Epithelial cell of proximal tubule (primary cell): ENCODE measurements at places on chromosomes 6 and 20.

DNA sequence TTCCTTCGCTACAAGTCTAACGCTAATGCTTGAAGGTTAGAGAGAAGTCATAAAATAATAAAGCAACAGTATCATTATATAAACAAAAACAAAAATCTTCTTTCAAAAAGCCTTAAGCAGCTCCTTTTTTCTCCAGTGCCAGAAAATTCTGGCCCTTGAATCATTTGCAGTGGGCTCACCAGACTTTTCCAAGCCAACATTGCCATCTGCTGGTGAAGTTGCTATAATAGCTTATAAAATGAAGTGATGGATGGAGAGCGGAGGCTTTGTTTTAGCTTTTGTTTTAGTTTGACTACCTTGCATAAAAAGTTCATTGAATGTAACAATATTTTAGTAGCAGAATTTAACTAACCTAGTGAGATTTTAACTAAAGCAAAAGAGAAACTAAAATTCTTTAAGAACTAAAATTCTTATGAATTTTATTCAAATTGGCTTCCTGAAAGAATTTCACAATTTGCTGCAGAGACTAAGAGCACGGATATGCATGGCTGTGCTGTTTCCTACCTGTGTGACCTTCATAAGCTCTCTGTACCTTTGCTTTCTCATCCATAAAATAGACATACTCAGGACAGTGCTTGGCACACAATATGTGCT is 44.8 kb upstream of the SLC2A12 start:
- no peak for DNase-seq

GRCh38 chr6:139520321-139520768 is 145.9 kb upstream of the CITED2 start:
- DNase-seq: no peak

- DNase-seq: no peak
Measured at GRCh38 chr6:157669747-157670216, 153.3 kb upstream of the SNX9 start.

DNA sequence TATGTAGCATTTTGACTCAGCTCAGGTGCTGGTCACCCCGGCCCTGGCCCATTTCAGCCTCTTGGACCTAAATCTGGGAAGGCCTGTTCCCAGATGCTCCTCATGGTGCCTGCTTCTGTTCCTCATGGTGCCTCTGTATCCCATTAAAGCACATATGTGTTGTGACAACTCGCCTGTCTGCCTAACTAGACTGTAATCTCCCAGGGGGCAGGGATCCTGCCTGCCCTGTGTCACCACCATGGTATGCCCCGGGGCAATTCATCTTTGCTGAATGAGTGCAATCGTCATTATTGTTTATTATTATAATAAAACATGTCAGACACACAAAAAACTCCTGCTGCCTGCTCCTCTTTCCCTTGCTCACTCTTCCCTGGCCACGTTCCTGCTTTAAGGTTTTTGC is 62.0 kb downstream of the ZFP64 start:
- no peak for DNase-seq

- no peak for DNase-seq
Measured at GRCh38 chr6:112579601-112580000, 232.5 kb downstream of the RFPL4B start.

GRCh38 chr20:58352468-58352867 is 36.6 kb upstream of the VAPB start:
- DNase-seq: no peak

- no peak for DNase-seq
Measured at GRCh38 chr6:101236709-101237108, 156.8 kb upstream of the GRIK2 start.

DNA sequence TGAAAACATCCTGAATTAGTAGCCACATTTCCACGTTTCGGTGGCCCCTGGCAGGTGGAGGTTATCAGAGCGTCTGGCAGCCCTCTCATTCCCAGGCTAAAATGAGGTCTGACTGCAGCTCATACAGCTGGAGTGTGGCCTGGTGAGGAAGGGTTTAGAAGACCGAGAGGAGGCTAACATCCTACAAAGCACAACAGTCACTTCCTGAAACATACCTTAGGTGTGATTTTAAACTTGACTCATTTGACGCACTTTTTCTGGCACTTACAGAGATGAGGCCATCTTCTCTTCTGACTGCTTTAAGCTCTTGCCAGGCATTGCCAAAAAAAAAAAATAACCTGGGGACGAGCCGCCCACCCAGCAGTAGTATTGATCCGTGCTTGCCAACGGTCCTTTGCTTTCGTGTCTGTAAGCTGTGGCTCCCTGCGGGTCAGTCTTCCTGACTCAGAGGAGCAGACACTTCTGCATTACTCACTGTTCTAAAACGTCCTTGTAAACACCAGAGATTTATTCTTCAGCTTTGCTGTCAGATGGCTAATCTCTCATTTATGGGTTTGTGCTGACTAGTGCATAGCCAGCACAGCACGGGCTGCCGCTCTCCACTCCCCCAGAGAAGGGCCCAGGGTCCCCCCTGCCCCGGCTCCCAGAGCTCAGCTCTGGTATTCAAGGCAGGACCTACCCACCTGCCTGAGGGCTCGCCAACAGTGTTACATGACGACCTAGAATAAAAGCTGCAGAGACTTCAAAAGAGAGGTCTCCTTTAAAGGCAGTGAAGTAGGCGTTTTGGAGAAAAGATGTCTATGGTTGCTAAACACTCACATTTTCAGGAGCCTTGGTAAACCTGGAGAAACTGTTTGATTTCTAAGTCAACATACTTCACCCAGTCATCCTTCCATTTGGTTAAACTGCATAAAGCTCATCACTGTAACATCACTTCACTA is 78.5 kb upstream of the FRMD1 start:
- DNase-seq: no peak

DNA sequence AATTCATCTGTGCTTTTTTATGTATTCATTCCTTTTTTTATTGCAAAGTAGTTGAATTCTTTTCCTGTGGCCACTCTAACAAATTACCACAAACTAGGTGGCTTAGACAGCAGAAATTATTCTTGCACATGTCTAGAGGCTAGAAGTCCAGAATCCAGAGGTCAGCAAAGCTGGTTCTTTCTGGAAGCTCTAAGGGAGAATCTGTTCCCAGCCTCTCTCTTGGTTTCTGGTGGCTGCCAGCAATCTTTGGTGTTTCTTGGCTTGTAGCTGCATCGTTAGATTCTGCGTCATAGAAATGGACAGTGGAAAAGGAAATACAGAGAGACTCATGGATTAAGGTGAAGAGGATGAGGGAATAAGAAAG is 39.3 kb downstream of the GSTA2 start:
- DNase-seq: peak; percentile 74

GRCh38 chr20:63696628-63697356 is at the start of gene TNFRSF6B:
TNFRSF6B (plus strand) TSS chr20:63696652; CDS start chr20:63696768, 116 bp downstream.
- DNase-seq: no peak

DNA sequence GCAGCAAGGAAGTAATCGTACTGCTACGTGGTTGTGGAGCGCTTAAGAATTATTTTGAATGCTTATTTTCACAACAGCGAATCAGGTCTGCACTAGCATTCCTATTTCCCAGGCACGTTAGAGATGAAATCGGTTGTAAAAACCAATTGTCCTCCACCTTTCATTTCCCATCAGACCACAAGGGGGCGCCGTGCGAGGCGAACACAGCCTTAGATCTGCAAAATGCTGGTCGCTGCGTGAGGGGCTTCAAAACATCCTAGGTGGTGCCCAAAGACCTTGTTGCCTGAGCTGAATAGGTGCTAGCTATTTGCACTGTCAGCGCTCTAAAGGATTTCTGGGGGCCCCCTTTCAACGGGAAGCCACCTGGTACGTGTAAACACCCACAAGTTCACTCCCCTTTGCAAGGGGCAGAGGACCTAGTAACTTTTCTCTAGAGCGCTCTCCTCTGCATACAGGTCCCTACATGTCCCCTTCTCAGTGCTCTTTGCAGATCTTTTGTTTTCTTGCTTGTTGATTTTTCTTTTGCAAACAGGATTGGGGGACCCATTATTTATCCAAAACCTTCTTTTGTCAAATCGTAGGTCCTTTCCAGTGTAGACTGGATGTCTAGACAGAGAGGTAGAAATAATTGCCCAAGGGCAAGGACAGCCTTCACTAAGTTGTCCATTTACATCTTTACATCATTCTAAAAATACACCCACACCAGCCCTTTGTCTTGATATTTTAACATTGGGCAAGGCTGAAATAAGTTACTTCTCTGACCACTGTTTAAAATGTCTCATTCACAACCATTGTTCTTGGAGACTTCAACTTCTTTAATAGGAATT is 59.8 kb downstream of the NEDD9 start:
- DNase-seq: no peak
